AML-193 (cell line): ENCODE measurements at places on chromosomes 7 and 10.

GRCh38 chr7:94923412-94923811, 16.0 kb downstream of the PPP1R9A start:
- no peak for DNase-seq

DNA sequence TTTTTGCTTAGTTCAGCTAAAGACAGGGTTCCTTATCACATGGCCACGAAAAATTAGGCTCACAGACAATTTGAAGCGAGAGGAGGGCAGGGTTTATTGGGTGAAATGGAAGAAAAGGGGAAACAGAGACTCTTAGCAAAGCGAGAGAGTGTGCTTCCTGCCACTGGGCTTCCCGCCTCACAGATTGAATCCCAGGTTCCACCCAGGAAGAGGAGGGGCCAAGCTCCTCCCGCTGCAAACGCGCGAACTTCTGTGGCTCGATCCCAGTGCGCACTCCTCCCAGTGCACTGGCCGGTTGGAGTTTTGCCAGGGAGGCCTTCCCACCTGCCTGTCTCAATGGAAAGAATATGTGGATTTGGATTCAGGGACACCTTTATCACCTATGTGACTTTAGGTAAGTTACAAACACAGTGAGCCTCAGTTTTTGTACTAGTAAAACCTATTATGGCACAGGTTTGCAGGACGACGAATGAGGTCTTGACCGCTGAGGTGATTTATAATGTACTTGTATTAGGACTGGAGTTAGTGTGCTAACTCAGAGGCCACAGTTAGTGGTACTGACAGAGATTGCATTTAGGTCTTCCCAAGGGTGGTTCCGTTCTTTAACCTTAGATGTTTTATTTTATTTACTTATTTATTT, 48.5 kb upstream of the SP8 start:
- no peak for DNase-seq

- DNase-seq: no peak
Measured at GRCh38 chr7:6130007-6130587, 98.9 kb downstream of the ANKRD61 start.

GRCh38 chr10:119028900-119029612, 458 bp upstream of the NANOS1 start:
- DNase-seq: peak; percentile 54

DNA sequence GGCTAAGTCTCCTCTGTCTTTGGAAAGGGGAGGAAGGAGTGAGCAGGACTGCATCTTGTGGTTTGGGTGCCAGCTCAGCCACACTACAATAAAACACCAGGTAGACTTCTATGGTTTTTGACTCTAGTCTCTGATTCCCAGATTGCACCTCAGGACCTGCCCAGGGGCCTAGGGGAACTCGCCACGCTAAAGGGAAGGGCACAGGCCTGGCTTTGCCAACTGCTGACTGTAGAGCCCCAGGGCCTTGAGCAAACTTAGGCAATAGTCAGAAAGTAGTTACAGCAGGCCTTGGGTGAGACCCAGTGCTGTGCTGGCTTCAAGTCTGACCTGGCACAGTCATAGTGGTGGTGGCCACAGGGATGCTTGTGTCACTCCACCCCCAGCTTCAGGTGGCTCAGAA, 24.2 kb upstream of the PRR15 start:
- no peak for DNase-seq

DNA sequence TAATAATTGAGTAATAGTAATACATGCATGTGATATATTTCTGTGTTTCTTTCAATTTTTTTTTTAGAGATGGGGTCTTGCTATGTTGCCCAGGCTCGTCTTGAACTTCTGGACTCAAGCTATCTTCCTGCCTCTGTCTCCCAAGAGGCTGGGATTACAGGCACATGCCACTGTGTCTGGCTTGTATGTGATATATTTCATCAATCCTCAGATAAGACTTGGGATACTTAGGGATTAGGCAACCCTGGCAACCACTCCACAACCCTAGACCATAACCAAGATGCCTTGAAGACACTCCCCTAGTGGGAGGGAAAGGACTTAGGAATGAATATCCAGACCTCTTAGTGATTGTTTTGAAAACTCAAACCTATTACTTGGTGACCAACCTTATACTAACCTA, 154.8 kb downstream of the CCDC3 start:
- DNase-seq: no peak

GRCh38 chr7:141184532-141185190, 110.8 kb downstream of the TMEM178B start:
- DNase-seq: no peak

DNA sequence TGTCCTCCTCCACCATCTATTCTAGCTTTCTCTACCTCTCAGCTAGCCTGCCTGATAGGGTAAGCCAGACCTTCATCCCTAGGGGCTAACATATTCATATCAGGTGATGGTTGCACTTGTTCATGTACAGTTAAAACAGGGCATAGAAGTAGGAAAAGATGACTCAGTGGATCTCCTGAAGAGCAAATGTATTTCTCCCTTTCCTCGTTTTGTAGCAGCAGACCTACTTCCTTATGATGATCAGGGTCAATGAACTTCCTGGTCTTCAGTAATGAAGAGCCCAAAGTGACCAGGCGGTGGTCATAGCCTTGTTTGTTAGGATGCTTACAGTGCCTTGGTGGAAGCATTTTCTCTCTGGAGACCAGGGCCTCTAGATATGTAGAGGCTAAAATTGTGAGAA, 6.3 kb downstream of the LIPJ start:
- no peak for DNase-seq

DNA sequence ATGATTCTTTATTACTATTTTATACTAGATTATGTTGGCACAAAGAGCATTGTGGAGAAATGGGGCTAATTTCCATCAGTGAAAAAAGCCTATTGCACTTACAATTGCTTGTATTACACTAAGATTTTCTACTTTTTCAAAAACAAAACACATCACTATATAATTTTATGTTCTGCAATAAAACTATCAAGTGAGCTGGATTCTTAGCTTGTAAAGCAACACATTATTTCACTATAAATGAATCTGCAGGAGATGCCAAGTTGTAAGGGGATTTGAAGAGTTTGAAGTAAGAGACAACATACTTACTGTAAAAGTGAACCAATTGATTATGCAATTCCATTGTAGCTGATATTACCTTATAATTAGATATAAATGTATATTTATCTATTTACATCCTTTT, 333.3 kb upstream of the SEMA3D start:
- no peak for DNase-seq

DNA sequence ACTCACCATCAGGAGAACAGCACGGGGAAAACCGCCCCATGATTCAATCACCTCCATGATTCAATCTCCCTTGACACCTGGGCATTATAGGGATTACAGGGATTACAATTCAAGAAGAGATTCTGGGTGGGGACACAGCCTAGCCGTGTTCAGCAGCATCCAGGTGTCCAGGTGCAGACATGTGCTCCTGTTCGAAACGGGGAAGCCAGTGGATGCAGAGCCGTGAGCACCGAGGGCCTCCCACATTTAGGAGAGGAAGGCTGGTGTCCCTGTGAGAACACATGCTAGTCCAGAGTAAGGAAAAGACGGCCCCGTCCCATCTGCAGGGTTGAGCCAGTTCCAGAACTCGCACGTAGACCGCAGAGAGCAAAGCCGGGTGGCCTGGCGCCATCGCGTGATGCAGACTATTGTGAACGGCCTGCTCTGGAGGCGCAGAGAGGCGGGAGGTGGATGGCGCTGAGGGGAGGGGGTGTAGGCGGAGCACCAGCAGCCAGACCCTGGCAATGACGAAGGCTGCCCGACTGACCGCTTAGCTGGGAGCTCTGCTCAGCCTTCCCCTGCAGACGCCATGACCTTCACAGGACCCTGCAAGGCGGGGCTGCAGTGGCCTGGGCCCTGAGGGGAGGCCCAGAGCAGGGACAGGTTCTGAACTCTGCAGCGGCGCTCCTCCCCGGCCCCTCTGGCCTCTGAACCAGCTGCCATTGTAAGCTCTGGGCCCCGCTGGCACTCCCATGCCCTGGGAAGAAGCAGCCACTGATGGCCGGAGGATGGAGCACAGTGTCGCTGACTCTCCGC, 141.6 kb upstream of the TCERG1L start:
- no peak for DNase-seq

GRCh38 chr7:32026083-32026425, 44.2 kb downstream of the PDE1C start:
- DNase-seq: no peak

DNA sequence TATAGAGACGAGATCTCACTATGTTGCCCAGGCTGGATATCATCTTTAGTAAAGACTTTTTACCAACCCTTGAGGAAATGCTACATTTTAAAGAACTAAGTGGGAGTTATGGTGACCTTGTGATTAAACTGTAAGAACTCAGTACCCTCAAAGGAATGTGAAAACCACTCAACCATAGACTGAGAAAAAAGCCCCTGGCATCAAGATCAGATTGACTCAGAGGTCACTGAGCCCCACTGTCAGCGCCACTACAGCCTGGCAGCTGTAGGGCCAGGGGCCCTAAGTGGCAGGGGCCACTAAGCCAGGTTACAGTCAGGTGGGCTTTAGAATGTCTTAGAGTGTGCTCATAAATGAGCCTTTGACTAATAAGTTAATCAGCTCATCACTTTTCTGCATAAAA, 55.9 kb downstream of the APBB1IP start:
- DNase-seq: no peak

DNA sequence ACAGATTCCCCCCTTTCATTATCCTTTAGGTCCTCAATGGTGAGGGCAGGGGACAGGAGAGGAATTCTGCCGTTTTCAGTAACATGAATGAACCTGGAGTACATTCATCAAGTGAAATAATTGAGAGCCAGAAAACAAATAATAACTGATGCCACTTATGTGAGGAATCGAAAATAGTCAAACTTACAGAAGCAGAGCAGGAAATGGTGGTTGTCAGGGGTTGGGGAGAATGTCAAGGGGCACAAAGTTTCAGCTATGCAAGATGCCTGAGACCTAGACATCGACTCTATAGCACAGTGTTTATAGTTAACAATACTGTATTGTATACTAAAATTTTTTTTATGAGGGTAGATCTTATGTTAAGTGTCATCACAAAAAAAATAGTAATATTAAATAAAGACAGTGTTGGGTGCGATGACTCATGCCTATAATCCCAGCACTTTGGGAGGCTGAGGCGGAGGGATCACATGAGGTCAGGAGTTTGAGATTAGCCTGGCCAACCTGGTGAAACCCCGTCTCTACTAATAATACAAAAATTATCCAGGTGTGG, 1219.8 kb downstream of the GATA3 start:
- DNase-seq: no peak

DNA sequence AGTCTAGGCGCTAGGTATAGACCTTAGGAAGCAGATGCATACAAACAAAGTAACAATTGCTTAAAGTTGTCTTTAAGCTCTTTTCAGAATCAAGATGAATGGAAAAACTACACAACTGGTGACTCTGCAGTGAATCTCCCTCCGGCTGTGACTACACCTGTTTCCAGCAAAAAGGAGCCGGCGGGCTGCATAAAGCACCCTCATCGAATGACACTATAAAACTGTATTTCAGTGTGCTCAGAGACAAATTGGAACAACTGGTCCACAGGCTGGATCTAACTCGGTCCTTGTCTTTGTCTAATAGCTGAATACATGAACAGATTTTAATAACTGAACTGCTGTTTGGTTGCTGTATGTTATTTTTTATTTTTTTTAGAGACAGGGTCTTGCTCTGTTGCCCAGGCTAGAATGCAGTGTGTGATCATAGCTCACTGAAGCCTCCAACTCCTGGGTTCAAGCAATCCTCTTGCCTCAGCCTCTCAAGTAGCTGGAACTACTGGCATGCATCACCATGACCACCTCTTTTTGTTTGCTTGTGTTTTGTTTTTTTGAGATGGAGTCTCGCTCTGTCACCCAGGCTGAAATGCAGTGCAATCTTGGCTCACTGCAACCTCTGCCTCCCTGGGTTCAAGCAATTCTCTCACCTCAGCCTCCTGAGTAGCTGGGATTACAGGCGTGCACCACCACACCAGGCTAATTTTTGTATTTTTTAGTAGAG, 64.2 kb upstream of the SVIL start:
- no peak for DNase-seq

- no peak for DNase-seq
Measured at GRCh38 chr10:86047588-86047987, 319.0 kb downstream of the GRID1 start.

DNA sequence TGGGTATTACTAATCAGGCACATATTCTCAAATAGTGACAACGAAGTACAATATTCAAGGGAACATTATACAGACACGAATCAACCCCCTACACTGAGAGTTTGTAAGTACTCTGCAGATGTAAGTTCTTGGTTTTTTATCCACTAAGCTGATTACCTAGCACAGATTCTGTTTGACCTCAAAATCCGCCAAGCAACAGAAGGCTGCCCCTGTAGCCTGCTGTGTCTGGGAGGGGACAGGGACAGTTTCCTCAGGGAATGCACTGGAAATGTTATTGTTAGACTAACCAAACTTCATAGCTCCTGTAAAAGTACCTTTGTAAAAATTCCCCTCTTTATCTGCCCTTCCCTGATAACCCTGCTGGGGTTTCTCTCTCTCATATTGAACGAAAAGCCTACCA, 45.2 kb upstream of the ZRANB1 start:
- DNase-seq: no peak

- no peak for DNase-seq
Measured at GRCh38 chr10:43024524-43024923, 52.3 kb upstream of the RET start.

GRCh38 chr10:100969187-100970075, at the start of gene SEMA4G:
Gene SEMA4G (plus strand): TSS chr10:100969504. CDS start chr10:100972913, 3,409 bp downstream.
- no peak for DNase-seq

- DNase-seq: no peak
Measured at GRCh38 chr10:106502641-106503040, 661.9 kb downstream of the SORCS1 start.

- DNase-seq: peak; percentile 8
Measured at GRCh38 chr7:35533902-35534301, 161.0 kb downstream of the HERPUD2 start.

- DNase-seq: no peak
Measured at GRCh38 chr7:22545529-22545928, 45.5 kb upstream of the STEAP1B start.

GRCh38 chr7:77687747-77688144, 8.5 kb upstream of the RSBN1L start:
- DNase-seq: no peak

DNA sequence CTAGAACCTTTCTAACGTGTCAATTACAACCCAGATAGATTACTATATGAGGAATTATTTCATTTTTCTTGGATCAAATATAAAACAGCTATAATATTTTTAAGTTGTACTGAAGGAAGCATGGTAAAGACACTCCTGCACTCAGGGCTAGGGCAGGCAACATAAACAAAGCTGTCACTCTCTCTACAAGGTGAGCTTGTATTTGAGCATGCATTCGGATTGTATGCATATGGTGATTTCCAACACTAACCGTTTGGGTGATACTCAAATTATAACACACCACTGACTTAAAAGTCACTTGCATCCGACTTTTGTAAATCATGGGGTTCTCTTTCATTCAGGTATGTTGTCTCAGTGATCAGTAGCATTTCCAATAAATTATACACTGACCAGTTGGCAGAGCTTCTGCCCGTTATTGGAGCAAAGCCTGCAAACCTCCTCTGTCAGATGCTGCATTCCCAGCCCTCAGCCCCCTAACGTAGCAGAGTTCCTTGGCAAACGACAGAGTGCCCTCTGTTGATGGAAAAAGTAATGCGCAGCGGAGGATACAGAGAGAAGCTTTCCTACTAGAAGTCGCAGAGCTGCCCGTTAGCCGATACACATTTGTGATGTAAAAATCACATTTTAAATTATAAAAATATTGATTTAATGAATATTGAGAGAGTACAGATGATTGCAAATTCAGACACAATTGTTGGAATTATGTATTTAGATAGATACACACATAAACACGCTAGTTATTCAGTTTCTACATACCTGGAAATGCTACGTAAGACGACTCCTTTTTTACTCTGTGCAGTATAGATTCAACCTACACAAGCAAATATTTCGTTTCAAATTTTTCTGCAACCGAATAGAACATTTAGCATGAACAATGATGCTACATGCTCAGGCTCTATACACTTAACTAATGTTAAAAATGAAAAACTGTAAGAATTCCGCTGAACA, 173.9 kb upstream of the SP4 start:
- DNase-seq: peak; percentile 16
